Psoas muscle (tissue), 8 donors: ENCODE measurements at places on chromosomes 12 and 14. TPM values are rescaled to one million over a fixed set of nuclear protein-coding genes. Genes with fewer than 3 reads are reported as not detected.

The RAB3IP gene
- total RNA-seq = 19.9 TPM

The G2E3 gene
- total RNA-seq = 7.2 TPM

The PAX9 gene
- 1.4 TPM for total RNA-seq

The TNFRSF1A gene
- 124 TPM for total RNA-seq

The PAPOLA gene
- total RNA-seq = 88.8 TPM

The MMP19 gene
- 2.0 TPM for total RNA-seq

The B4GALNT3 gene
- 1.2 TPM for total RNA-seq

The MGST1 gene
- total RNA-seq = 33.6 TPM

GRCh38 chr12:55970775-55971174, 3.1 kb upstream of the RAB5B start:
- H3K36me3 ChIP-seq = no peaks in the 10 kb centered on the region
- H3K4me3 ChIP-seq = no peak overlapping the region
- H3K27ac ChIP-seq = no peak overlapping the region

DNA sequence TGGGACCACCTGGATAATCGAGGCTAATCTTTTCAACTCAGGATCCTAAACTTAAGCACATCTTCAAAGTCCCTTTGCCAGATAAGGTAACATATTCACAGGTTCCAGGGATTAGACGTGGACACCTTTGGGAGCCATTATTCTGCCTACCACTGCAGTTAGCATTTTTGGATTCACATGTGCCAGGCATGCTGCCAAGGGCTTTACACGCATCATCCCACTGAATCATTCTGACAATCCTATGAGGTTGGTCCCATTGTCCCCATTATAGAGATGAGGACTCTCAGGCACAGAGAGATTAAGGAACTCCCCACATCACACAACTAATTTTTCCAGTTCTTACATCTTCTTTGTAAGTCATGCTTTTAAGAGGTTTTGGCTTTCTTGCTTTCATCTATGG, 34.5 kb downstream of the RTN1 start:
- no peak overlapping the region for H3K4me3 ChIP-seq
- H3K4me1 ChIP-seq = no peaks in the 10 kb centered on the region
- no peaks in the 10 kb centered on the region for H3K27me3 ChIP-seq
- no peak overlapping the region for H3K27ac ChIP-seq
- H3K36me3 ChIP-seq = no peaks in the 10 kb centered on the region

- no peaks in the 10 kb centered on the region for H3K4me1 ChIP-seq
- H3K27ac ChIP-seq = no peak overlapping the region
- DNase-seq = no peak
- no peaks in the 10 kb centered on the region for H3K36me3 ChIP-seq
Measured at GRCh38 chr12:108175310-108175709, 46.2 kb downstream of the WSCD2 start.

GRCh38 chr14:71720978-71721624, 211.1 kb upstream of the RGS6 start:
- H3K27me3 ChIP-seq = no peaks in the 10 kb centered on the region
- no peak for DNase-seq
- H3K4me1 ChIP-seq = no peaks in the 10 kb centered on the region
- H3K4me3 ChIP-seq = no peak overlapping the region
- peaks cover 5% of the 10 kb centered on the region for H3K36me3 ChIP-seq
- no peak overlapping the region for H3K27ac ChIP-seq

GRCh38 chr12:79119796-79120195, 255.2 kb downstream of the SYT1 start:
- H3K27me3 ChIP-seq = no peaks in the 10 kb centered on the region
- no peak overlapping the region for H3K27ac ChIP-seq
- H3K36me3 ChIP-seq = no peaks in the 10 kb centered on the region
- H3K4me3 ChIP-seq = no peak overlapping the region

GRCh38 chr12:125142601-125143000, 77.4 kb downstream of the AACS start:
- no peak overlapping the region for H3K27ac ChIP-seq
- no peak overlapping the region for H3K4me3 ChIP-seq
- H3K27me3 ChIP-seq = no peaks in the 10 kb centered on the region
- no peaks in the 10 kb centered on the region for H3K4me1 ChIP-seq
- DNase-seq = no peak

GRCh38 chr12:13340149-13340548, 143.6 kb downstream of the EMP1 start:
- H3K4me1 ChIP-seq = no peaks in the 10 kb centered on the region
- no peak for DNase-seq
- no peaks in the 10 kb centered on the region for H3K36me3 ChIP-seq
